ENCODE measurements at places on chromosomes 2 and 18.

DNA sequence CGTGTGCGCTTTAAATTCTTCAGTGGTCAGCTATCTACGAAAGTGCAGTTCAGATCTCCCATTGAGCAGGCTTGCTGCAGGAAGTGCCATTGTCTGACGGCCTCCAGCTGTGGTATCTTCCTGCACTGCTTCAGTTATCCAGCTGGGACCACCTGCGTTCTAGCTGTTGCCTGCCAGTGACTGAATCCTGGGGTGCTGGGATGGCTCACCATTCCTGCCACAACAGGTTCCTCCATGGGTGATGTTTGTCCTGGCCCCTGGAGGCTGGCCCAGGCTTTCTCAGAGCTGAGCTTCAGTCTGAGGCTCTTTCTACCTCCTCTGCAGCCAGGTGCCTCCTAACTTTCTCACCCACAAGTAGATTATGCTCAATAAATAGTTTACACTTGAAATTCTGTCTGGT lies 498.5 kb upstream of the HS6ST1 start:
- DNase-seq, result no peak

- no peak for DNase-seq
Measured at GRCh38 chr2:147223553-147224060, 621.2 kb upstream of the ACVR2A start.

DNA sequence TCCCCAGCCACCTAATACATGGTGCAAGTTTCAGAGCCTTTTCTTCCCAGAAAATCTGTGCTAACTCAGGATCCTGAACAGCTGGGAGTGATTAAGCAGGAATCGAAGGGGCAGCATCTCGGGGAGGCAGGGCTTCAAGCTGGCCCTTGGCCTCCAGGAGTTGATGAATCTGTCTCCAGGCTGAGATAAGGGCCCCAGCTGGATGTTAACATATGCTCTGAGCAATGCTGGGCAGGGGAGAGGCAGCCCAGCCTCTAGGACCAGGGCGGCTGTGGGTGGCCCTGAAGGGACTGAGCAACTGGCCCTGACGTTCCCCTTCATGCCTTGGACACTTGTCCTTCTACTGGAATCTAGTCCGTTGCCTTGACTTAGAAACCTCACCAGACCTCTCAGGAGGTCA lies 84.1 kb upstream of the EPC2 start:
- DNase-seq, result no peak

DNA sequence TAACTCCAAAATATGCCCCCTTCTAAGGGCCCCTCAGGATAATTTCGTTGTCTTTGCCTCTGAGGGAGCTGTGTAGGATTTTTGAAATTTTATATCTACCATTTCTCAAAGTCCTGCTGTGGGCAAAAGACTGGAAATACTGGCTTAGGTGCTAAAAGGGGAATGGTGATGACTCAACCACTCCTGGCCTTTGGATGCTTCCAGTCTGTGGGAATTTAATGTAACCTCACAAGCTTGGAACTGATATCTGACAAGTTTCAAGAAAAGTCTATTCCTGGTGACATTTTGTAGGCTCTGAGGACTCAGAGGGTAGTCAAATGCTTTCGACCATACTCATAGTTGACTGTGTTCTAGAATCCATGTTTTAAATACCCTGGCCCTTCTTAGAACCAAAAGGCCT lies 3.4 kb upstream of the APCDD1 start:
- no peak for DNase-seq

DNA sequence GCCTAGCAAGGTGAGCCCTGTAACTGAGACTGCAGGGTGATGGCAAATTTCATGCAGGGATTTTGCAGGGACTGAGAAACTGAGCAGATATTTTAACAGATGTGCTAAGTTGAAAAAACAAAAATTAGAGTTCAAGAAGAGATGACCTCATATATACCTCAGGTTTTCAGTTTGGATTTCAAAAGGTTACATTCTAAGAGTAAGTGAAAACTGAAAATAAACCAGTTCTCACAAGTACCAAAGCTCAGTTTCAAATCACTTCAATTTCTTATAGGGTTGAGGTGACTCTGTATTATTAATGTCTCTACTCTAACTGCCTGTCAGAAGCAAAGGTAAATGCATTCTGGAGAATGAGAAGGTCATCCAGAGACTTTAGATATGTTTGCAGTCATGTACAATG lies 237.4 kb upstream of the VRK2 start:
- DNase-seq, result no peak

DNA sequence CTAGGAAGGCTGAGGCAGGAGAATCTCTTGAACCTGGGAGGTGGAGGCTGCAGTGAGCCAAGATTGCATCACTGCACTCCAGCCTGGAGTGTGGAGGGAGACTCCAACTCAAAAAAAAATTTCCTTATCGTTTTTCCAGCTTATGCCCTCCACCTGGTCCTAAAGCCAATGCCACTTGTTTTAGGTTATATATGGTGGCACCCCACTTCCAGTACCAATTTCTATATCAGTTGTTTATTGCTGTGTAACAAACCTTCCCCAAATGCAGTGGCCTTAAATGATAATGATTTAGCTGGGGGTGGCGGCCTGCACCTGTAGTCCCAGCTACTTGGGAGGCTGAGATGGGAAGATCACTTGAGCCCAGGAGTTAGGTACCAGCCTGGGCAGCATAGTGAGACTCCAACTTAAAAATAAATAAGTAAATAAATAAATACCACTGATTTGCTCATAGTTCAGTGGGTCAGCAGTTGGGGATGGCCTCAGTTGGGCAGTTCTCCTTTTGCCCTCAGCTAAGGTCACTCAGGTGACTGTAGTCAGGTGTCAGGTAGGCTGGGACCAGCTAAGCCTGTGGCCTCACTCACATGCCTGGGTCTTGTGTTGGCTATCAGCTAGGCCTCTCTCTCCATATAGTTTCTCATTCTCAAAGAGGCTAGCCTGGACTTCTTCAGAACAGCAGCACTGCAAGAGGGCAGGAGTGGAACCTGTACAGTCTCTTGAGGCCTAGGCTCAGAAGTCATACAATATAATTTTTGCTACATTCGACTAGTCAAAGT lies 113.7 kb upstream of the GATA6 start:
- no peak for DNase-seq

DNA sequence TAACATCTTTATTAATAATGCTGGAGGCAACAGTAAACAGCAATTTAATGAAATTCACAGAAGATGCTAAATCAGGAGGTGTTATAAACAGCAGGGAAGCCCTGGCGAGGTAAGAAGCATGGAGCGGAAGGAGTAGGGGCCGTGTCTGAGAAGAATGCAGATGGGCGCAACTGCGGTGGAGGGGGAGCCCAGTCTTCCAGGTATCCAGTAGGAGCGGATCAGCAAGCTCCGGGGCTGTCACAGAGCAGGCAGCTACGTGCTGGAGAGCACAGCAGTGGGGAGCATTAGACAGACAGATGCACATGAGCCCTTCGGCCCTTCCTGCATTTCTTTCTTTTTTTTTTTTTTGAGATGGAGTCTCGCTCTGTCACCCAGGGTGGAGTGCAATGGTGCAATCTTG lies 82.3 kb downstream of the SH3RF3 start:
- DNase-seq, result no peak

GRCh38 chr2:126827371-126827770 lies 71.3 kb upstream of the TEX51 start:
- no peak for DNase-seq

- no peak for DNase-seq
Measured at GRCh38 chr2:208134928-208135586, 5.4 kb upstream of the CRYGC start.

GRCh38 chr2:106646605-106647004 lies 159.4 kb downstream of the CD8B2 start:
- DNase-seq, result no peak

- DNase-seq, result no peak
Measured at GRCh38 chr2:62845256-62845655, 139.7 kb downstream of the EHBP1 start.

DNA sequence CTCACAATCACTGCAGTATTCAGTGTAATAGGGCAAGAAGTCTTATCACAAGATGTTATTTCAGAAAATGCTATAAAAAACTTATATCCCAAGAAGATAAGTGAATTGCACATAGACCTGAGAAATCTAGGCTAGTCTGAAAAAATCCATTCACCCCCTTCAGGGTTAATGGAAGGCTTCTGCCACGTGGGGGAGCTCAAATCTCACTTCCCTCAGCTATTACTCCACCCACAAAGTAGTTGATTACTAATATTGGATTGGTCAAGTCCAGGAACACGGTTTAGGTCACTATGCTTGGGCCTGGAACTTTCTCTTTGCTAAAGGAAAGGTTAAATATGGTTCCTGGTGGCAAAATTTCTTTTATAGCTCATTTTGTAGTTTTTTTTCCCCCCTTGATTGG lies 51.2 kb upstream of the ADAM23 start:
- DNase-seq, result no peak

DNA sequence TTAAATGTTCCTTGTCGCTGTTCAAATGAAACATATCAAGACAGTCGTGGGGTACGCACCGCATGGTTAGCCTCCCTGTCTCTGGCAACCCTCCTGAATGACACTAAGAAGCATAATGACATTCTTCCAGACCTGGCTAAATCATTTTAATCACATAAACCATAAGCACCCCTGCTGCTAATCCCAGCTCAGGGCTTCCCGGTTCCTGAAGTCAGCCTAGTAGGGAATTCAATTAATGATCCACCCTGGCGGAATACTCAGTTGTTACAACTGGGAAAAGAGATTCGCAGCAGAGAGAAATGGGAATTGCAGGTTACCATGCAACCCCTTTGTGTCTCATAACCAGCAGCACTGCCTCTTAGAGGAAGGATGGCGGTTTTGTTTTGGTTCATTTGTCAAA lies 200.8 kb upstream of the AGAP1 start:
- DNase-seq, result no peak

GRCh38 chr2:238139196-238140039 lies 950 bp downstream of the KLHL30 start:
- DNase-seq, result no peak

- DNase-seq, result peak; percentile 6
Measured at GRCh38 chr2:51998890-51999289, 967.0 kb upstream of the NRXN1 start.

GRCh38 chr2:31132786-31133185 lies 5.5 kb downstream of the GALNT14 start:
- DNase-seq, result no peak

- DNase-seq, result no peak
Measured at GRCh38 chr2:104177179-104177578, 676.7 kb upstream of the POU3F3 start.

- no peak for DNase-seq
Measured at GRCh38 chr2:7722212-7722910, 805.1 kb downstream of the RNF144A start.

GRCh38 chr2:190352668-190353536 lies 9.5 kb downstream of the INPP1 start:
- no peak for DNase-seq

- no peak for DNase-seq
Measured at GRCh38 chr18:10405014-10405493, 49.4 kb upstream of the APCDD1 start.

DNA sequence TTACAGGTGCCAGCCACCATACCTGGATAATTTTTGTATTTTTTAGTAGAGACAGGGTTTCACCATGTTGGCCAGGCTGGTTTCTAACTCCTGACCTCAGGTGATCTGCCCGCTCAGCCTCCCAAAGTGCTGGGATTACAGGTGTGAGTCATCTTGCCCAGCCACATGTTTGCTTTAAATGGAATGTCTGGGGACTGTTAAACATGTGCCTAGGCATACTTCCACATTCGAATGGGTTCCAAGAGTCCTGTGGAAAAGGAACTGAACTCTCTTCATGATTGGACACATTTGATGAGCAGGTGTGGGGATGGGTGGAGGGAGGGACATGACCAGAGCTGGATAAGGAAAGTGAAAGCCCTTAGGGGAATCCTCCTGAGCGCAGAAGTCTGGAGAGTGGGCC lies 58.4 kb upstream of the GREB1L start:
- DNase-seq, result no peak

- DNase-seq, result peak; percentile 92
Measured at GRCh38 chr2:127066942-127067341, 40.0 kb downstream of the BIN1 start.

- no peak for DNase-seq
Measured at GRCh38 chr18:36849288-36850006, 20.5 kb downstream of the KIAA1328 start.

DNA sequence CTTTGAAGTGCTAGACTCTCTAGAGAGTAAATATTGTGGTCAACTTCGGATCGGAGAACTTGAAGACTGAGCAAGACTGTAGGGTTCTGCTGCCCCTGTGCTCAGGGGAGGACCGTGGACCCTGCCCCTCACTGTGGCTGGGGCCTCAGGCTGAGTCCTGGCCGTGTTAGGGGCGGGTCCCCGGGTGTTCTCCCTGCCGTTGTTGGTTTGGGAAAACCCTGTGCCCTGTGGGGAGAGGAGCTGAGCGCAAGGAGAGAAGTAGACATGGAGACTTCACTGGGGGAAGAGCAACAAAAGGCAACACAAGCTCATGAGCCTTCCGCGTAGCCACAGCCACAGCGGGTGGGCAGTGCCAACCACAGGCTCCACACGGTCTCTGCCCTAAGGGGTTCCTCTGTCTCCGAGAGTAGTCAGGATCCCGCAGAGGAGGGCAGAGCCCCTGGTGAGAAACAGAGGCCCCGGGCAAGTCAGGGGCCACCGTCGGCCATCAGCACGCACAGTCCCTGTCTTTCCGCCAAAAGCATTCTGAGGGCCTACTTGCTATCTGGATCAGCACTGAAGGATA lies 53.1 kb downstream of the NTSR2 start:
- no peak for DNase-seq

GRCh38 chr18:13180614-13181375 lies 37.8 kb upstream of the LDLRAD4 start:
- no peak for DNase-seq

- DNase-seq, result no peak
Measured at GRCh38 chr2:49621016-49621415, 466.7 kb upstream of the FSHR start.

GRCh38 chr2:230919681-230920080 lies 5.4 kb downstream of the GPR55 start:
- DNase-seq, result no peak

DNA sequence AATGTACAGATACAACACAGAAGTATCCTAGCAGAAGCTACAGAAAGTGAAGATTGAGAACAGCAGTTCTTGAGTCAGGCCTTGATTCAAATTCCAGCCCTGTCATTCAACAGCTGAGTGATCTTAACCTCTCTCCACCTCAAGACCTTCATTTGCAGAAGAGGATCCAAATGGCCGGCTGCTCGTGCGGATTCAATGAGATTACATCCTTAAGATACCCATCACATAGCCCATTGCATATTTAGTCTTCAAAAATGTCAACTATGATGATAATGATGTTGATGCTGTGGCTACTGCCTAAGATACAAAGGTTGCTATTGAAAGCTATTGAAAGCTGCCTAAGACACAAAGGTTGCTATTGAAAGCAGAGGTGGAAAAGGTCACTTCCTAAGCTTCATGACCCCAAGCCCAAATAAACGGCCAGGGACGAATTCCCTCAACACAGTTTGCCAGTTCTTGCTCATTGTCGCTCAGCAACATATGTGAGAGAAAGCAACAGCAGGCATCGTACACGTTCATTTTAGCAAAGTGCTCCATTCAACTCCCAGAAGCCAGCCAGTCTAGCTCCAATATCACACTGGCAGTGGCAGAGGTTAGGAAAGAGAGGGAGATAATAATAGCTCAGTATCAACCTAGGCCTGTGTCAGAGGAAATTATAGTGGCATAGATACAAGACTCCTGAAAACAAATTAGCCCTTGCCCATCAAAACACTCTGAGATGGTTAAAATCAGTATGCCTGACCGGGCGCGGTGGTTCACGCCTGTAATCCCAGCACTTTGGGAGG lies 36.1 kb downstream of the MRPL35 start:
- no peak for DNase-seq
